ENCODE measurements at places on chromosomes 6 and 20.

DNA sequence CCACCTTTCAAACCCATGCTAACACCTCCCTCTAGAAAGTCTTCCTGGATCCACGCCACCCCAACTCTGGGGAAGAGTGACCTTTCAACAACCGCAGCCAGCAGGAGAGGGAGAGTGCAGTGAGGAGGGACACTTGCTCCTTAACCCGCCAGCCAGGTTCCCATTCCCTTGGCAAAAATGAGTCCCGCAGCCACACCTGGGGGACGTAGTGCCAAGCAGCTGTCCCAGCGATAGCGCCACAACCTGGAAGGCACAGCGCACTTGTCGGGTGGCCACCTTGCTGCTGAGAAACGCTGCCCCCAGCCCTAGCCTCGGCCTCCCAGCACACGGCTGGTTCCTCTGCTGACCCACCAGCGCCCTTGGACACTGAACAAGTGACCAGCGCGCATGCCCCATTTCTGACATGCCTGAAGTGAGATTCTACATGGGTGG, 119.3 kb downstream of the JPH2 start:
- DNase-seq = no peak

DNA sequence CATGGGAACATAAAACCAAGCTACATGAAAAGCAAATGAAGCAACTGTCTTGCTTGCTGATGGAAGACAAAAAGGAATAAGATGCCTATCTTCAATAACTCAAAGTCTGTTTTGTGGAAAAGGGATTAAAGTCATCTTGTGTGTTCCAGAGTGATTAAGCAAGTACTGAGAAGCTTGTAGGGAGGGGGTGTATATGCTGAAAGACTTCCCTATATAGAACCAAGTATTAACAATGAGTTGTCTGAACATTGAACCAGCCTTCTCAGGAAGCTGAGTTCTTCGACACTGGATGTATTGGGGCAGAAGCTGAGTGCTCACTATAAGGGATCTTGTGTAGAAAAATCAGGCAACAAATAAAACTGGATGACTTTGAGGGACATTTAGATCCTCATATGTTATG, 451.8 kb downstream of the CD83 start:
- no peak for DNase-seq

DNA sequence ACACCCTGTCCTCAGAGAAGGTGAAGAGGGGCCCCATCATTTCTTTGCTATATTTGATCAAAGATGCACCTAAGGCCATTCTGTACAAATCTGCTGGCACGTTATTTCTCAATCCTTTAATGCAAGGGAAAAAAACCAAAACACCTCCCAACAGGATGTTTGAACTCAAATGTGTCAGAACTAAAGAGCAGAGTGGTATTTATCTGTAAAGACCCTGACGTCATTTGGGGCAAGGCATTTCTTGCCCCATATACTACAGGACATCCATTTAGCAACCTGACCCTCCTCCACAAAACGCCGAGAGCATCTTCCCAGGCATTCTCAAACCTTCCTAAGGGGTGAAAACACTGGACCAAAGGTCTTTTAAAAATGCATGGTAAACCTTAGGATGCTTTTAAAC, 50.8 kb downstream of the ZMYND8 start:
- no peak for DNase-seq

DNA sequence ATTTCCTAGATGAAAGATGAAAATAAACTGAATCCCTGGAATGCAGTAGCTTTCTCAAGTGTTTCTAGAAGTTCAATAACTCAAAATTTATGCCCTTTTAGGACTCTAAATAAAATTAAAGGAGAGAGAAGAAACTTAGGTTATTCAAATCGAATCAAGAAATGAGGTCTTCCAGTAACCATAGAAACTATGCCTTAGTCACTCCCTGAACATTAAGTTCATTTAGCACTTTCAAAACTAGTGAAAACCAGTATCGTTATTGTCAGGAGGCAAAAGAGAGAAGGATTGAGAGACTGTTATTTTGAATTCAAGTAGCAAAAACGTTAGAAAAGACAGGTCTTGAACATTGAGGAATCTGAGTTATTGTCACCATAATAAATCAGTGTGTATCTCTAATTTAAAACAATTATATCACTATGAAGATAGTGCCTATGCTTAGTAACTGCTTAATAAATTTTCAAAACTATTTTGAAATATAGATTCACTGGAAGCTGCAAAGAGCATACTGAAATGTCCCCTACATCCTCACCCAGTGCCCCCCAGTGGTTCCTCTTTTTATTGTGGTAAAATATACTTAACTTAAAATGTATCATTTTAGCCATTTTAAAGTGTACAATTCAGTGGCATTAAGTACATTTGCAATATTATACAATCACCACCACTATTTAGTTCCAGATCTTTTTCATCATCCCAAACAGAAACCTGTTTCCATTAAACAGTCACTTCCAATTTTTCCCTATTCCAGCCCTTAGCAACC, 4.6 kb downstream of the RPP21 start:
- DNase-seq = no peak

DNA sequence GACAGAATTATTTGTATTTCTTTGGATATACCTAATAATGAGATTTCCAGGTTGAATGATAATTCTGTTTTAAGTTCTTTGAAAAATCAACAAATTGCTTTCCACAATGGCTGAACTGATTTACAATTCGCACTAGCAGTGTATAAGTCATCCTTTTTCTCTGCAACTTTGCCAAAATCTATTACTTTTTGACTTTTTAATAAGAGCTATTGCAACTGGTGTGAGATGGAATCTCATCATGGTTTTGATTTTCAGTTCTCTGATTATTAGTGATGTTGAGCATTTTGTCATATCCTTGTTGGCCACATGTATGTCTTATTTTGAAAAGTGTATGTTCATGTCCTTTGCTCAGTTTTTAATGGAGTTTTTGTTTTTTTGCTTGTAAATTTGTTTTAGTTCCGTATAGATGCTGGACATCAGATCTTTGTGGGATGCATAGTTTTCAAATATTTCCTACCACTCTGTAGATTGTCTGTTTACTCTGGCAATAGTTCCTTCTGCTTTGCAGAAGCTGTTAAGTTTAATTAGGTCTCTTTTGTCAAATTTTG, 409.8 kb upstream of the CITED2 start:
- DNase-seq = no peak

Data from myocyte (in vitro differentiated cells).